Naive B cell (primary cell): ENCODE measurements at places on chromosomes 1 and 21. TPM values are rescaled to one million over a fixed set of nuclear protein-coding genes. Genes with fewer than 3 reads are reported as not detected.

MRPS15 gene
- polyA plus RNA-seq: 65.7 TPM

DNA sequence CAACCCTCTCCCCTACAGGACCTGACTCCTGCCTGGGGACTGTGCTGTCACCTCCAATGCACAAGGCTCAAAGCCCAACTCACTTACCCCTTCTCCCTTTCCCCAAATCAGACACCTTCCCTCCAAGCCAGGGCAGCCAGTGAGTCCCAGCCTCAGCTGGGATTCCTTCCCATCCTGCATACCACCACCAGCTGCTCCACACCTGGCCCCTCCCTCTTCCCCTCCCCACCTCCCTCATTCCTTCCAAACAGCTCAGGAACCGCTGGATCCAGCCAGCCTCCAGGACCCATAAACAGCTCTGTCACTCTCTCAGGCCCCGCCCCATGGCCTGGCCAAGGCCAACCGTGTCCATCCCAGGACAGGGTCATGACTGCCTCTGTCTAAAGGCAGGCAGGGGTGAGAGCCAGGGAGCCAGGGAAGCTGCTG lies 41.4 kb downstream of the ACOT7 start:
- DNase-seq: no peak

GRCh38 chr1:11645670-11646265 lies 8.5 kb downstream of the FBXO2 start:
- DNase-seq: peak; percentile 66

- no peak for DNase-seq
These were observed 151.1 kb downstream of the TLR5 start for GRCh38 chr1:222991908-222992307.
